Transverse colon (tissue), 4 donors: ENCODE measurements at places on chromosomes 5 and 9.

DNA sequence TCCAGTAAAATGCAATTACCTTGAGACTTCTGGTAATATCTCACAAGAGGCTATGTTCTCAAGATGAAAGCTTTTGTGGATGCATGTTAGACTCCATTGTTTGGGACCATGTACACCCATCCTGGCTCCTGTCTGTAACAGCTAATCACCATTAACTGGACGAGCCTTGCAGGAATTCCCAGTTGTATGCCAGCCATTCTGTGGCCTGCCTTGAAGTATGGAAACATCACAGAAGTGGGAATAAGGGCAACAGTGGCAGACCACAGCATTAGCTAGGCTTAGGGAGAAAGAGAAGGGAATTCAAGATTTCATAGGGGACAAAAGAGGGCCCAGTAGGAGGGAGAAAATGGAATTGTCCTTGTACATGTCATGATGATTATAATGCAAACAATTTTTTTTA, 79.0 kb downstream of the RORB start:
- no peak overlapping the region for H3K27ac ChIP-seq
- no peak for DNase-seq
- no peak overlapping the region for H3K4me3 ChIP-seq
- no peaks in the 10 kb centered on the region for H3K4me1 ChIP-seq

DNA sequence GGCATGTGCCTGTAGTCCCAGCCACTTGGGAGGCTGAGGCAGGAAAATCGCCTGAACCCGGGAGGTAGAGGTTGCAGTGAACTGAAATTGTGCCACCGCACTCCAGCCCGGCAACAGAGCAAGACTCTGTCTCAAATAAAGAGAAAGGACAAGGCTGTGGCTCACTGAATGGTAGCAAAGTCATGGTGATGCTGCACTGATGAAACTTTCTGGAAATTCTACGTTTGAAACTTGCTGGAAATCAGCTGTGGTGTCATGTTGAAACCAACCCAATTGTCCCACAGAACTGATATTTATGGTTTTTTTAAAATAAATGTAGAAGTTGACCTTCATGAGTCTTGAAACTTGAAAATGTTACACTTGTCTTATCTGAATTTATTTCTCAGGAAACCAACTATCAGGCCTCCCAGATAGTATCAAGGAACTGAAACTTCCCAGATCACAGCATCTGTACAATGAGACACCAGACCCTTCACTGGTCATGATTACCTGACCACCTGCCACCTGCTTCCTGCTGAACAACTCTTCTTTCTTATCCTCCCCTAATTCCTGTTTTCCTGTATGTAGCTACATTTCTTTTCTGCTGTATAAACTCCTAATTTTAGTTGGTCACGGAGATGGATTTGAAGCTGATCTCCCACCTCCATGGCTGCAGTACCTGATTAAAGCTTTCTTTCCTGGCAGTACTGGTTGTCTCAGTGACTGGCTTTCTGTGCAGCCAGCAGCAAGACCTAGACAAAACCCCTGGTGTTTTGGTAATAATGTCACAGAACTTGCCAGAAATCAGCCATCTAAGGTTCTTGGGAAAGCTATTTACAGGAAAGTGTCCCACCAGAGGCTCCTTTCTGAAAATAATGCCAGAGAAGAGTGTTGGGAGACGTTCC, 5.6 kb upstream of the TBC1D13 start:
- no peak overlapping the region for H3K27ac ChIP-seq
- no peaks in the 10 kb centered on the region for H3K36me3 ChIP-seq
- peaks cover 2% of the 10 kb centered on the region for H3K4me1 ChIP-seq
- no peaks in the 10 kb centered on the region for H3K27me3 ChIP-seq
- H3K4me3 ChIP-seq = no peak overlapping the region
- no peak for DNase-seq

DNA sequence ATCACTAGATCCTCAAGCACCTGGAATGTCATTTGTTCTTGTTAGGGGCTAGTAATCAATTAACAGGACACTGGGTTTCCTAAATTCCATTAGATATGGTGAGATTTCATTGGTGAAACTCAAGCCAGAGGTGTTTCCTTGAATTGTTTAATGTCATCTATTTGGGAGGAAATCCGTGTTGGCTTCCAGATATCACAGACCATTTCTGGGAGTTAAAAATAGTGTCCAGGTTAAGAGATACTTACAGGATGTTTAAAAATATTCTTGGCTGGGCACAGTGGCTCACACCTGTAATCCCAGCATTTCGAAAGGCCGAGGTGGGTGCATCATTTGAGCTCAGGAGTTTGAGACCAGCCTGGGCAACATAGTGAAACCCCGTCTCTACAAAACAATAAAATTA, 688.3 kb upstream of the WWC1 start:
- H3K4me1 ChIP-seq = no peaks in the 10 kb centered on the region
- DNase-seq = no peak
- no peak overlapping the region for H3K27ac ChIP-seq
- H3K27me3 ChIP-seq = no peaks in the 10 kb centered on the region

GRCh38 chr9:123216251-123216797, 52.1 kb downstream of the STRBP start:
- no peaks in the 10 kb centered on the region for H3K4me1 ChIP-seq
- DNase-seq = no peak
- no peak overlapping the region for H3K27ac ChIP-seq

- H3K27ac ChIP-seq = no peak overlapping the region
- H3K36me3 ChIP-seq = no peaks in the 10 kb centered on the region
- H3K4me3 ChIP-seq = no peak overlapping the region
- H3K27me3 ChIP-seq = no peaks in the 10 kb centered on the region
Observed at GRCh38 chr5:153081385-153081784, 409.1 kb upstream of the GRIA1 start.

DNA sequence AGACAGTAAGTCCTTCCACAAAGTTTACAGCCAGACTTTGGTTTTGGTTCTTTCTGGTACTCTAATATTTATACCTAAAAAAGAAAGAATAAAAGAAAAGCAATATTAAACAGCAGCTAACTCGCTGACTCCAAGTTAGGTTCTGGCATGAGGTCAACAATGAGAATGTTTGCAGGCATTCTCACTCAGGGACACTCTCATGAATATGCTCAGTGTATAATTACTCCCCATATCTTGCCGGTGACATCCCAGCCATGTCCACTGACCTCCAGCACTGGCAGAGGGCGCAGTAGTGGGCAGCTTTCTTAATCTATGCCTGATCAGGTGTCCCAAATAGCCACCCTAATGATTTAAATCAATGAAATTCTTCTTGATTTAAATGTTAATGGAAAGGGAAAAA, 151.5 kb downstream of the BNC2 start:
- no peaks in the 10 kb centered on the region for H3K36me3 ChIP-seq
- no peaks in the 10 kb centered on the region for H3K27me3 ChIP-seq
- no peak for DNase-seq
- H3K4me1 ChIP-seq = no peaks in the 10 kb centered on the region
- no peak overlapping the region for H3K4me3 ChIP-seq
- peak overlapping the region; percentile 7 for H3K27ac ChIP-seq
